ENCODE measurements at places on chromosomes 7 and 10.
A peak's percentile ranks its signal among the peaks of the same experiment; 100 is the strongest.

GRCh38 chr10:117318909-117319308, 56.3 kb downstream of the PDZD8 start:
- no peak for DNase-seq

DNA sequence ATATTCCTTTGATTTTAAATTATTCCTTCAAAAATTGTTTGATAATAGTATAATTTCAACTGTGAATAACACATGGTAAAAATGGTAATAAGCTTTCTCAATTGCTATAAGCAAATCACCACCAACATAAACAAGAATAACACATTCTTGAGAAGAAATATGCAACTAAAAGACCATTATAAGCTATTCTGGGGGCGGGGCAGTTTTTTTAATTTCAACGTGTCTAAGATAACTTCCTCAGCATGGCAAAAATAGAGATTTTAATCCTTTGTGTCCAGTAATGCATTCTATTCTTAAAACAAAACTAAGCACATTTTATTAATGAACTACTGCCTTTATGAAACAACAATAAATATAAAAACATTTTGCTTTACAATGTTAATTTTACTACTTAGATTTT, 1.5 kb downstream of the DNAJC12 start:
- no peak for DNase-seq

DNA sequence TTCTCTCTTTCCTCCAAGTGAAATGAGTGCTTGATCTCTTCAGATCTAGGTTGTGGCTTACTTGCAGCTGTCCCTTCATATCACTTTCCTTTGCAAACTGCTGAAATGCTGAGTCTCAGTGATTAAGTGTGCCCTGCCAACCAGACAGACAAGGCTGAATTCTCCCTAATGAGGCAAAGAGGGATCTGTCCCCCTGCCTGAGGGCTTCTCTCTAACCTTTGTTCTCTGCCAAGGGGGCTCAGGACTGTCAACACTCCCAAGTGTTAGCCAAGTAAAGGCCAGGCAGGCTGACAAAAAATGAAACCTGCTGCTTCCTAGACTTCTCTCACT, at the start of gene MSS51:
Gene MSS51, minus strand, starts transcription at position 24 of the 330 bp plus-strand sequence. CDS start 5,277 bp downstream, outside the sequence.
- no peak for DNase-seq

DNA sequence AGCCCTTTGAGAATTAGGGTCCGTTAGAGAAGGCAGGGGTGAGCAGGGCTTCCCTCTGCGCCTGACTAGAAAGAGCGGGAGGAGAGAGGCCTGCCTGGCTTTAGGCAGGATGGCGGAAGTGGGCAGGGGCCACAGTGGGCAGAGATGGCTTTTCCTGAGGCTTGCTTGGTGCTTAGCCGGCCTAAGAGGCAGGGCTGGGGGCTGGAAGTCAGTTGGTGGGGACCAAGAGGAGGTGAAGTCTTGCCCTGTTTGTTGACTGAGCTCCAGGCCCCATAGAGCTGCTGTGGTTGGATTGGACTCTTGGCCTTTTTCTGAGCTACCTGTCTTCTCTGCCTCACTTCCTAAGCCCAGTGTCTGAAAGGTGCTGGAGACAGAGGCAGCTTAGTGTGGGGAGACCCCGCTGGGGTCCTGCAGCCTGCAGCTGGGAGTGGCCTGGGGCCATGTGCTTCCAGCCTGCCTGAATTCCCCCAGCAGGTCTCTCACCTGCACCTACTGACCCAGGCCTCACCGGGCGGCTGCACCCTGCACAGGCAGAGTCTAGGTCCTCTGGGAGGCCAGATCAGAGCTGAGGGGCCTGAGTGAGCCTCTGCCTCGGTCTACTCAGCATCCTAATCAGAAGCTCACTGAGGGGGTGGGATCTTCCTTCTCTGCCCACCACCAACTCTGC, 4.8 kb downstream of the FAM241B start:
- DNase-seq, result no peak

DNA sequence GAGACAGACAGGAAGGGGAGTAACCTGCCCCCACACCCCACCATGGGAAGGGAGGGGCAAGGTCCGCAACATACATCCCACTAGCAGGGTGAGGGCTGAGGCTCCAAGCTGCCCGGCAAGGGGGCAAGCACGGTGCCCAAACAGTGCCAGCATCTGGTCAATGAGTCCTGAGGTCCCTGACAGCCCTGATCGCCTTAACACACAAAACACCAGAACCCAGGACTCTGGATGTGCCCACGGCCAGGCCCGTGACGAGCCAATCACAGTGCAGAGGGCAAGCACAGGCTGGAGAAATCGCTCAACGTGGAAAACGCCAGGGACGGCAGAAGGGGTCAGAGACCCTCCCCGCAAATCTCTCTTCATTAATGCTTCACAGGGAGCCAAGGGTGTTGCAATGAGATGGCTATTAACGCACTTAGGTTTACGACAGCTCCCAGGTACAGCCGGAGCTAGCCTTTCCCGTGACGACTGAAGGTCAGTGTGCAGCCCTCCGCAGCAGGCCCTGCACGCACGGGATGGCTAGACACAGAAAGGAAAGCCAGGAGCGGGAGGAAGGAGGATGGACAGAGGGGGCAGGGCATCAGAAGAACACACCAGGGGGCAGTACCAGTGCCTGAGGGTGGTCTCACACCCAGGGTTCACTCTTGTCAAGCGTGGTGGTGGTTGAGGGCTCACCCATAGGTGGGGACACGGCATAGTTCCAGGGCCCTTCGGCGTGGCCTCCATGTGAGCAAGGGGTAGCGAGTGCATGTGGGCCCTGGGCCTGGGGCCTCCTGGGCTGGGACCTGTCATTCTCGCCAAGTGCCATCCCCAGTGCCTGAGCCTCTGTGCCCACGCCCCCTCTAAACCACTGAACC, 220.5 kb downstream of the MAD1L1 start:
- DNase-seq, result peak; percentile 57

DNA sequence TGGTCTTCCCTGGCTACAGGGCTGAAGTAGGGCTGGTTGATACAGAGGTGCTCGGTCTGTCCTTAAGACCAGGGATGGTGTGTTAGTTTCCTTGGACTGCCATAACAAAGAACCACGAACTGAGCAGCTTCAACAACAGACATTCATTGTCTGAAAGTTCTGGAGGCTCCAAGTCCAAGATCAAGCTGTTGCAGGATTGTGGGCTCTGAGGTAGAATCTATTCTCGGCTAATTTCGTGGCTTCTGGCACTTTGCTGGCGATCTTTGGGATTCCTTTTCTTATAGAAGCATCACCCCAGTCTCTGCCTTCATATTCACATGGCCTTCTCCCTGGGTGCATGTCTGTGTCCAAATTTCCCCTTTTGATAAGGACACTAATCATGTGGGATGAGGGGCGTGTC, 112.1 kb upstream of the ITGB1 start:
- DNase-seq, result no peak

DNA sequence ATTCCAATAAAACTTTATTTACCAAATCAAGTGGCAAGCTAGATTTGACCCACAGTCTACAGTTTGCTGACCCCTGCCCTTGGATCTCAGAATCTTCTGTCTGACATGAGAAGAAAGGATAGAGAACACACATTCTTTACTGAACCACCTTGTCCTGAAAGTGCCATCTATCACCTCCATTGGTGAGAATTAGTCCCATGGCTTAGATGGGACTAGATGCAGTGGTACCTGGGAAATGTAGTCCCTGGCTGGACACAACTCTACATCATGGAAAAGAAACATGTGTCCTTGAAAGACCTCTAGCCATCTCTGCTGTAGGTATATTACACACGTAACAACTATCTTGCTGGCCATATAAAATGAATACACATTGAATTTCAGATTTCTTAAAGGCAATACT, 336.2 kb downstream of the LHFPL3 start:
- DNase-seq, result no peak

DNA sequence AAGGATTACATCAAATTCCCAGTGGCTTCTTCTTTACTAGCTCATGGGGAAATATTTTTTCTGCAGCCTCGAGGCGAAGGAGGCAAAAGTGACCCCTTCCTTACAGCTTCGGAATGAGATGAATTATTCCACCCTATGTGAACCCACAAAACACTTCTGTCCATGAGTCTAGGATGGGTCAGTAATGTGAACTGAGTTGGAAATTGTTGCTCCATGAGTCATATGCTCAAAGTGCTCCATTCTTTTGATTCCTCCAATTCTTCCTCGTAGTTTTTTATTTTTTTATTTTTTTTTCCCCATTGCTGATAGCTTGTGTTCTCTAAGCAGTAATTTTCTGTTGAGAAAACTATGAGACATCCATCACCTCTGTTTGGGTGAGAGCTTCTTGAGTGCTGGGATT, 31.7 kb upstream of the FAM204A start:
- no peak for DNase-seq
